Brain (organoid and tissue), 16 donors: ENCODE measurements at places on chromosomes 4 and X. TPM values are rescaled to one million over a fixed set of nuclear protein-coding genes. Genes with fewer than 3 reads are reported as not detected.

The SMIM10 gene
- polyA plus RNA-seq: 2.1 TPM

The HAUS7 gene
- polyA plus RNA-seq: 41.8 TPM

The ARAP2 gene
- polyA plus RNA-seq: 2.2 TPM

DNA sequence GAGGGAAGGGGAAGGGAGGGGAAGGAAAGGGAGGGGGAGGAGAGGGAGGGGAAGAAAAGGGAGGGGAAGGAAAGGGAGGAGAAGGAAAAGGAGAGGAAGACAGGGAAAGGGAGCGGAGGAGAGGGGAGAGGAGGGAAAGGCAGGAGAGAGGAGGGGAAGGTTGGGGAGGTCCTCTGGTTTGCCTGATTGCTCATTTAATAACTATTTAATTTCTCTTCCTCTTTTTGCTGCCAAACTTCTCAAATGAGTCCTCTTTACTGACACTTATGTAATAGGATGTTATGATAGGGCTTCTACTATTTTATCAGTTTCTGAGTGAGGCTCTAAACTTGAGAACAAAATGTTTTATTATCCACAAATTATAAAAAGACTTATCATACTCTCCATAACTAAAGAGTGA is 35.4 kb upstream of the PPA2 start:
- DNase-seq: no peak

DNA sequence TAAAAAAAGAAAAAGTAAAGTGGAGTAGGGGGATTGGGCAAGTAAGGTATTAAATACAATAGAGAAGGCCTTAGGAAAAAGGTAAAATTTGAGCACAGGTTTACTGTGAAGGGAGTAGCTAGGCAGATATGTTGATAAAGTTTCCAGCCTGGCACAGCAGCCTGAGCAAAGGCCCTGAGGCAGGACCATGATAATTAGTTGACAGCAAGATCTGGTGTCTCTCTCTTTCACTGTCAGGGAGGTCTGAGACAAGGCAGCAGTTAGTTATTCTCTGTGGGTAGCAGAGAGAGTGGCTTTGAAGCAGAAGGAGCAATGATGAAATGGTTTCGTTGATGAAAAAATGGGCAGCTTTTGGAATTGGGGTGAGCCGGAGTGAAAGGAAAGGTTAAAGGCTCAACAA is 119.5 kb downstream of the KDR start:
- DNase-seq: no peak

DNA sequence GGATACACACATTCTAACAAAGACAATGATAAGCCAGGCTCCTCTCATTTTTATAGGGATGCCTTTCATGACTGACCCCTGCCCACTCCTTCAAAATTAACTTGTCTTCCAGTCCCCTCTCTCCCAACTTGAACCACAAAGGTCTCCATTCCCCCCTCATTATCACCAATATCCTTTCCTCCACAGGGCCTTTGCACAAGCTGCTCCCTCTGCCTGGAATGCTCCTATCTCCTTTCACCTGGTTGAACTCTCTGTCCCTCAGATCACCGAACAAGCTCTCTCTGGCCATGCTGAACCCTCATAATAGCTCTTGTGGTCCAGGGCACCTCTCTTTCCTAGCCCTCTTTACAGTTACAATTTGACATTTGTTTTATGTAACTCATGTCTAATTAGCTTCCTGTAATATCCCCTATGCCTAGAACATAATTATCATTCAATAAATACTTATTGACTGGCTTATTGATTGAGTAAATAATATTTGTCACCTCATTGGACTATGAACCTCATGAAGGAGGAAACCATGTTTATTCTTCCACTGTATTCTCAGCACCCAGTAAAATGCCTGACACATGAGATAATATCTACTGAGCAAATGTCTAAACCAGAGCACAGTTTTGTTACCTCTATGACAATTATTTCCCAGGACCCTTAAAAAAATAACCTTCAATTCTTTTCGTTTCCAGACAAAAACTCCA is 266.3 kb upstream of the RASGEF1B start:
- DNase-seq: no peak

The PPARGC1A gene
- polyA plus RNA-seq: 2.6 TPM

- DNase-seq: no peak
Observed at GRCh38 chrX:54049801-54050200, 5.5 kb upstream of the PHF8 start.

DNA sequence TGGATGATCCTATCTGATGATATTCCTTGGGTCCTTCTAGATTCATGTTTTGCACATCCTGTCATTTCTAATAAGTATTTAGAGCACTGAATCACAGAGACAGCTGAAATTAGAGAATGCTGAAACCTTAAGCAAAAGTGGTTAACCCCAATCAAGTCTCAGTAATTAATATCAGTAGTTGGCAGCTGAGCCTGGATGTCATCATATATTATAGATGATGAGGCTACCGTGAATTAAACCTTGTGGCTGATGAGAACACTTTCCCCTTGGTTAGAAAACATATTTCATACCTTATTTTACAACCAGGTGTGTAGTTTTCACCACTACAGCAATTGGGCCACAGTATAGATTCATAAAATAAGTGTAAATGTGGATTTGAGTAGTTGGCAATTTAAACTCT is 499.0 kb downstream of the PDGFC start:
- no peak for DNase-seq

The CXCR3 gene
- polyA plus RNA-seq: not detected

- no peak for DNase-seq
Observed at GRCh38 chr4:25343671-25344070, 31.1 kb downstream of the ZCCHC4 start.

The LRAT gene
- 0.32 TPM for polyA plus RNA-seq

- no peak for DNase-seq
Observed at GRCh38 chrX:97238632-97239031, 354.9 kb downstream of the RPA4 start.

GRCh38 chr4:98728871-98729270 is 70.5 kb upstream of the TSPAN5 start:
- DNase-seq: no peak

DNA sequence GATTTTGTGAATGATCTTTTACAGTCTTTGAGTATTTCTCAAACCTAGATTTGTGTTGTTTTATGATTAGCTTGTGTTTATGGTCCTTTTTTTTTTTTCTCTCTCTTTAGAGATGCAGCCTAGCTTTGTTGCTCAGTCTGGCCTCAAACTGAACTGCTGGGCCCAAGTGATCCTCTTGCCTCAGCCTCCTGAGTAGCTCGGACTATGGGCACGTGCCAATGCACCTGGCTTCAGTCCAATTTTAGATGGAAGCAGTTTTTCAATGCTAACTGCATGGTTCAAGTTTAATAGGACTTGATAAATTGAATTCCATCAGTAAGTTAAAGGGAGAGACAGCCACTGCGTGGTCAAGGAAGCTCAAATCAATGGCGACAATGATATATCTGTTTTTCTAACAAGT is 3.8 kb upstream of the FGG start:
- no peak for DNase-seq

DNA sequence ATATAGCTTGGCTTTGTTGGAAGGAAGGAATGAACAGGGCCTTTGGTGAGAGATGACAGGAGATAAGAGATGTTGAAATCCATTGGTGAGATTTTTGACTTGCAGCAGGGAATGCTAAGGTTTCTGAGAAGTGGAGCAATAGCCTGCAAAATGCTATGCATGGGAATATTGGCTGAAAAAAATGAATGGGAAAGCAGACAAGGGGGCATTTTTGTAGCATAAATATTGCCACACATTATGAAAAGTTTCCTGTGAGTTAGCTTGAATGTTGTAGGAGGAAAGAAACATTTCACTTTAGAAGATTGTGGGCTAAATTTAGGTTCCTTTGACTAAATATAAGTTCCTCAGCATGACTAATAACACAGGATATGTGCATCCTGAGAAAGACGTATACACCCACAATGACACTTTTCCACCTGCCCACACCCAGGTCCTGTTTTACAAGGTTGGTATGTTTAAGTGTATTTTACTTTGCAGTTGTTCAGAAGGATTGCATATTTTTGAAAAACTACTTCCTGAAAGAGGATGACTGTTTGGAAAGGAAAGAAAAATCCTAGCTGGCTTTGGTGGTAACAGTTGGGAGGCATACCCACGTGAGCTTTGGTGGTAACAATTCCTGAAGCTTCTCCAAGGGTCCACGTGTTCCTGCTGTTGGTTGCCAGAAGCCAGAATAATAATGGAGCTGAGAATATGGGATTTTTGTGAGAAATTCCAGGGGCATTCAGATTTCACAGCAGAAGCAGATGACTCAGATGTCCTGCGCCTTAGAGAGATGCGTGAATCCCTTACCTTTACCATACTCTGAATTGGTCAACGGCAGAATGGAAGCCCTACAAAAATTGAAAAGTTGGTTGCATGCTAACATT is 28.5 kb downstream of the PHEX start:
- no peak for DNase-seq

The ADGRA3 gene
- 22.8 TPM for polyA plus RNA-seq

GRCh38 chr4:40908297-40908696 is 158.5 kb downstream of the NSUN7 start:
- no peak for DNase-seq

DNA sequence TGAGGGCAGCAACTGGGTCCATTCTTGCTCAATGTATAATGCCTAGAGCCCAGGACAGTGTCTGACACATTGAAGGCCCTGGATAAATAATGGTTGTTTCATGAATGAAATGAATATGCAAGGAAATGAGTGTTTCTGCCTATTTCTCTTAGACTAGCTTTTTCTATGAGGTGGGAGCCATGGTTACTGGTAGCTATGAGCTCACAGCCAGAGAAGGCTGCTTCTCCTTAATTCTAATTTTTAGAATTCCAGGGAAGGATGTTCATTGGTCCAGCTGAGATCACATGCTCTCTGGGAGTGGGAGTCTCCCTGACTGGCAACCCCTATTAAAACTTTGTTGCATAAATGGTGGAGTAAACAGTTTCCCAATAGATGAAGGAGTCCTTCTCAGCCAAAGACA is 9.7 kb upstream of the DCUN1D4 start:
- no peak for DNase-seq

GRCh38 chrX:39473812-39474211 is 623.9 kb downstream of the BCOR start:
- DNase-seq: no peak

DNA sequence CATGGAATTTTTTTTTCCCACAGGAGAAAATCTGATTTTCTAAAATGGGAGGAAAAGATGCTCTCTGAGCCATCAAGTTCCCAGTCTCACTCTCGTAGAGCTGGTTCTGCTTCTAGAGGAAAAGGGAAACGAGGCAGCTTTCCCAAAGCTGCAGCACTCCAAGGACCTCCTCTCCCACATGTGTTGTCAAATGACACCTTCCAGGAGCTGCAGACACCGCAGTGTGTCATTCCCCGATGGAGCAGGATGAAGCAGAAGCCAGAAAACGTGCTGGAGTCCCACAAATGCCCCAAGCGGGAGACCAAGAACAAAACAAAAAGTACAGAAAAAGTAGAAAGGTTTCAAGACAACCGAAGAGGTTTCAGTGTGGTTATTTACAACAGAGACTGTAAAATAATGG is 348.1 kb downstream of the ARHGAP10 start:
- DNase-seq: no peak

DNA sequence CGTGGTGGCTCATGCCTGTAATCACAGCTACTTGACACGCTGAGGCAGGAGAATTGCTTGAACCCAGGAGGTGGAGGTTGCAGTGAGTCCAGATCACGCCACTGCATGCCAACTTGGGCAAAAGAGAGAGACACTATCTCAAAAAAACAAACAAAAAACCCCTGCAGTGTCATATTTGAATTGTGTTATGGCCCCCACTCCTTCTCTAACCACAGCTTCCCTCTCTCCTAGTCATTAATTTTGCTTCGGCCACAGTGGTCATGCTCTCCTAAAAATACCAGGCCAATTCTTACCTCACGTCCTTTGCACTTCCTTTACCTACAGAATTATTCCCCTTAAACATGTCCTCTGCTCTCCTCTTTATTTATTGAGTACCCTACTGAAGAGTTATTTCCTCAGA is 206.1 kb downstream of the PPP3CA start:
- no peak for DNase-seq

DNA sequence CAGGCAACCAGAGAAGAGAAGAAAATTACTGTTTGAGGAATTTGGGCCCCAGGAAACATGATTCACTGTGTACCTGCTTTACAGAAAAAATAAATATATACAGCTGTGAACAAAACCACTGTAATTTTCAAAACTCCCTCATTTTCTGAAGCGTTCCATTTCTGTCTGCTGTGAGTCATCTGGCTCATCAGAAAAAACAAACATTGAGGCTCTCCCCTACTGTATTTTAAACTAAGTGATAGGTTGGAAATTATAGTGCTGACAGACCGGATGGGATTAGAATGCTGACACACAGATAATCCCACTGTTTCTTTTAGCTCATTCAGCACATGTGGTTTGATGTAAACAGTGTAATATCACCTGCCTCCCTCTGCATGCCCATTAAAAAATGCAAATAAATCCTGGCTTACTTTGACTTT is 847.0 kb downstream of the TRIML1 start:
- no peak for DNase-seq

The PFKFB1 gene
- polyA plus RNA-seq: 0.34 TPM
